Stimulated activated CD4-positive, alpha-beta T cell treated with anti-CD3 and anti-CD28 coated beads, Interleukin-1b, Interleukin-23, amount 100 ng/mL, for 1 hour (primary cell): ENCODE measurements at places on chromosomes 1 and 21.

DNA sequence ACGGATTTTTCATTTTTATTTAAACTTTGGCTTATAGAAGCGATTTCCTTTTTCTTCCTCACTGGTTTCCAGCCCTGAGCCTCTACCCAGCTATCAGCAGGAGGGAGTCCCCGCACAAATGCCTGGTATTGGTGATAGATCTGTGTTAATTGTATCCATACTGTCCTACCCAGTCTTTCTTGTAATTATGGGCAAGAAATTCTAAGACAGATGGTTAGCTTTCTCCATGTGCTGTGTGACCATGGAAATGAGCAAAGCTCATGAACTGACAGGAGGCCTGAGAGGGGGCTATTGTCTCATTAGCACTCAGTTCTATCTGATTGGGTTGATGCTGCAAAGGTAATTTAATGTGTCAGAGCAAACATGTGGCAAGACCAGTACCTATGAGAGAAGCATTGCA, 108.1 kb upstream of the IVNS1ABP start:
- DNase-seq, result no peak

GRCh38 chr1:114320586-114320985, 166.9 kb upstream of the SYT6 start:
- DNase-seq, result no peak

- DNase-seq, result no peak
These were observed 2.0 kb downstream of the EFHD2 start for GRCh38 chr1:15411593-15412137.

- no peak for DNase-seq
These were observed 13.5 kb upstream of the TEKT2 start for GRCh38 chr1:36070349-36070748.

DNA sequence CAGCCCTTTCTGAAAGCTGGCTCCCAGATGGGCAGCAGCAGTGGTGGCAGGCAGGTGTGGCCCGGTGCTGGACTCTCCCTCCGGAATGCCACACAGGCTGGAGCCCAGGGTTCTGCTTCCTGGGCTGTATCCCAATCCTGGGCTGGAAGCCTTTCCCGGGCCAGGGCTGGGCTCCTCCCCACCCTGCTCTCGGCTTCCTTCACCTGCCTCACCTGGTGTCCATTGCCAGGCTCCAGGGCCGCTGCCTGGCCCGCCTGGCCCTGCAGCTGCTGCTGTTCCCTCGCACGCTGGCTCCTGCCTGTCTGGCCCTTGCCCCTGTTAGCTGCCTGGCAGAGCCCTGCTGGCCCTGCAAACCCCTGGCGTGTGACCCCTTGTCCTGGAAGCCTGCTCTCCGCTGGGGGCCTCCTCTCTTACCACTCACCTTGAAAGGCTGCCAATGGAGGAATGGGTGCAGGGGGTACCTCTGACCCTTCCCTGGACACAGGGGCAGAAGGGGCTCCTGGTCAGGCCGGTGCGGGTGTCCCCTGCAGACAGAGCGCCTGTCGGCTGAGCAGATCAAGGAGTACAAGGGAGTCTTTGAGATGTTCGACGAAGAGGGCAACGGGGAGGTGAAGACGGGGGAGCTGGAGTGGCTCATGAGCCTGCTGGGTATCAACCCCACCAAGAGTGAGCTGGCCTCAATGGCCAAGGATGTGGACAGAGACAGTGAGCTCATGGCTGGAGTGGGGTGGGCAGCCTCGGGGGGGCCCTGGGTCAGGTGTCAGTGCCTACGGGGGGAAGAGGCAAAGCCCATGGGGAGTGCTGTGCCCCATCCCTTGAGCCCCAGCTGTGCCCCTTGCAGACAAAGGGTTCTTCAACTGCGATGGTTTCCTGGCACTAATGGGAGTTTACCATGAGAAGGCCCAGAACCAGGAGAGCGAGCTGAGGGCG, 1.1 kb downstream of the CALML6 start:
- DNase-seq, result no peak

DNA sequence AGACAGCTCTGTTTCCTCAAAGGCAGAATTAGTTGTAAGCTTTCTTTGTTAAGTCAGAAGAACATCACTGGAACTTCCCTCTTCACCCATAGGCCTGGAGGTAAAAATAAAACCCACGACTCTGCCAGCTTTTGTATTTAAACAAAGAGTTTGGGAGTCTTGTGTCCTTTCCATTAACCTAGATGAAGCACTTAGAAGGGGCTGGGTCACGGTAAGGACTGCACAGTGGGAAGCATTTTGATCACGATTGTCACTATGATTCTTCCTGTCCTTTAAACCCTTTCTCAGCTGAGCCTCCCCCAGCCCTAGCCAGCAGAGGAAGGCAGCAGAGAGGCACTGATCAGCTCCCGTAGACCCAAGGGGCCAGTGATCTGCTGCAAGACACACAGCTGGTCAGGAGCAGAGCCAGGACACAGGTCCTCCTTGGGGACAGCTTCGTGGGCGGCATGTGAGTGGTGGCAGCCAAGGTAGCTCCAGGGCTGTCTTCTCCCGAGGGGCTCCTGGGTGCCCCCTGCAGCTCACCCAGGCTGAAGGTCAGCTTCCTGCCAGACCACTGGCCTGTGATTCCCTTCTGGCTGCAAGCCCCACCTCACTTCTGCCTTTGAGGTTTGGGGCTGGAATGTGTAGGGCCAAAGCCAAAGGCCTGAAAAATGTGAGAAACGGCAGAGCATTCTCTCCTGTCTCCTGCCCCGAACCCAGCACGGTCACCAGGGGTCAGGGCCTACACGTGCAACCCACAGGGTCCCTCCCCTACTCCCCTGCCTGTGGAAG, 4.0 kb upstream of the LAPTM5 start:
- no peak for DNase-seq

DNA sequence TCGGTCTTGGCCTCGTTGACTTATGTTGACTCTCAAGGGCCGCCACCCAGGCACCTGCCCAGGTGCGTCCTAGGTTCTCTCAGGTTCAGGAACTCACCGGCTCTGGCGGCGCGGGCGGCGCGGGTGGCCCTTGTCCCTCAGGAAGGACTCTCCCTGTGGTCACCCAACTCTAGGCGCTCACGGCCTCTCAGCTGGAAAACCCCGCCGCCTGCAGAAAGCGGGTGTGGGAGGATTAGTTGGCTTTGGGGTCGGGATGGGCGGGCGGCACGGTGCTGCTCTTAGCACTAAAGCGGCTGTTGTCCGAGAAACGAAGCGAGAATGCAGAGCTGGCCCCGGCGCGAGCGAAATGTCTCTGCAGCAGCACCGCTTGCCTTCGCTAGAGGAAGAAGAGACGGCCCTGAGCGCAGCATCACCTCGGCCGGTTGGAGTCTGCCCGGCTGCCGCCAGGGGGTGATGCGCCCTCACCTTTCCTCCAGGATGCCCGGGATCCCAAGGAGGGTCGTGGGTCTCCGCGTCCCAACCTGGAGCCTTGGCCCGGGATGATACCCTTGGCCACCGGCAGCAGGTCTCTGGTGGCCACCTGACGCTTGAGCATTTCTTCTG, 8.1 kb upstream of the TADA1 start:
- DNase-seq, result no peak

DNA sequence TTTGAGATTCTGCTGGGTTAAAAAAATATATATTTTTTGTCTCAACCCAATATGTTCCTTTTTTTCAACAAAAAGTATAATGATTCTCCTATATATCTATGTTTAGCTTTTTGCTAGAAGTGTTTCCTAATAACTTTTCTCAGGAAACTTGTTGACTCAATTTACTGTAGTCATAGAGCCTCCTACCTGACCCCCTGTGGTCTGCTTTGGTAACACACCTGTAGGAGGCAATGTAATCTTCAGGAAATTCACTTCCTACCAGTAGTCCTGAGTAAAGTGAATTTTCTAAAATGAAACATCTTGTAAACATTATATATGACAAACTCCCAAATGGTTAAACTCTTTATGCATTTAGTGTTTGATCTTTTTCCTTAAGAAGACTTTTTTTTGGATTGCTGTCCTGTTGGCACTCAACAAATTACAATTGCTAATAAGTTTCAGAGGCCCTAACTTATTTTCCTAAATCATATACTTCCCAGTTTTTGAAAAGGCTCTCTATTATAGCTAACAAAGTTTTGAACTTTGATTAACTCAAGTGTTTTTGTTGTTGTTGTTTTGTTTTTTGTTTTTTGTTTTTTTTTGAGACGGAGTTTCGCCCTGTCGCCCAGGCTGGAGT, 118.3 kb downstream of the OLFML2B start:
- no peak for DNase-seq

DNA sequence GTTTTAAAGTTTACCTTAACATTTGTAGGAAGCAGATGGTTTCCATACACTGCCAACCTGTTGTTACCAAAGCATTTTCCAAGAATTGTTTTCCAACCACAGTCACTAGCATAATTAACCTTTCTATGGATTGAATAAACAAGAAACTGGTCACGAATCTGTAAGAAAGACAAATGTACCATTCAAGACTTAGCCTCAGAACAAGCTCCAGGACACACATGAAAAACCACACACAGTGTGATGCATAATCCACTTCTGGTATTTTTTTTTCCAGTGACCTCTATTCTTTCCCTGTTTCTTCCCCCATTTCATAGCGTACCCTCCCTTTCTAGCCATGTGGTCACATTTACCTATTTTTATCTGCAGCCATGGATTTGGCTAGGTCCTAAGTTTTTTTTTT, 29.6 kb upstream of the C1orf87 start:
- DNase-seq, result no peak

GRCh38 chr21:31317688-31318087, 26.4 kb downstream of the TIAM1 start:
- no peak for DNase-seq

DNA sequence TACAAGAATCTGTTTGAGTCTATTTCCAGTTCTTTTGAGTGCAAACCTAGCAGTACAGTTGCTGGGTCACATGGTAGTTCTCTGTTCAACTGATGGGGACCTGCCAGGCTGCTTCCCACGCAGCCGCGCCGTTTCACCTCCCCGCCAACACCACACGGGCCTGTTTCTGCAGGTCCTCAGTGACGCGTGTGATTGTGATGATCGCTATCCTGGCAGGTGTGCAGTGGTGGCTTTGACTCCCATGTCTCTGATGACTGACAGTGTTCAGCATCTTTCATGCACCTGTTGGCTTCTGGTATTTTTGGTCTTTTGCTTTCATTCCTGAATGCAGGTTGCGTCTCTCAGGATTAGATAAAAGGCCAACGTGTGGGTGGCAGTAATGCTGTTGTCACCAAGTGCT, 41.6 kb downstream of the FAAP20 start:
- no peak for DNase-seq

GRCh38 chr1:113931451-113931851, 2.3 kb downstream of the HIPK1 start:
- no peak for DNase-seq

- no peak for DNase-seq
These were observed 6.1 kb downstream of the ADAMTS4 start for GRCh38 chr1:161192476-161193465.

- no peak for DNase-seq
These were observed 345.8 kb downstream of the KIF26B start for GRCh38 chr1:245500546-245500945.

GRCh38 chr1:59682396-59683080, 132.2 kb upstream of the HOOK1 start:
- no peak for DNase-seq

DNA sequence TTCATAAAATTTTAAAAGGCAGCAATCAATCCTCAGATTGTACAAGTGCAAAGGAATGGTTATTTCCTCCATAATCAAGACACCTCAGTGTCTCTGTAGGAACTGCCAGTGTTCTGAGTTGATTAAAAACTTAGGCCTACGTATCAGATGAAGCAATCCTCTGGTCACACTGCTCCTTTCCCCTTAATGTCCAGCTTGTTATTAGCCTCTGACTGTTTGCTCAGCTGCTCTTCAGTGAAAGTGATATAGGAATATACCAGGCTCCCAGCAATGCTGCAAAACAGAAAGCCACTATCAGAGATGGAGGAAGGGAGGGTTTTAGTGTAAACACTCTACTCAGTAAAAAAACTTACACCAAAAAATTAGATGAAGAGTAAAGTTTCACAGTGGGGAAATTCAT, 49.8 kb downstream of the SLC35D1 start:
- no peak for DNase-seq

DNA sequence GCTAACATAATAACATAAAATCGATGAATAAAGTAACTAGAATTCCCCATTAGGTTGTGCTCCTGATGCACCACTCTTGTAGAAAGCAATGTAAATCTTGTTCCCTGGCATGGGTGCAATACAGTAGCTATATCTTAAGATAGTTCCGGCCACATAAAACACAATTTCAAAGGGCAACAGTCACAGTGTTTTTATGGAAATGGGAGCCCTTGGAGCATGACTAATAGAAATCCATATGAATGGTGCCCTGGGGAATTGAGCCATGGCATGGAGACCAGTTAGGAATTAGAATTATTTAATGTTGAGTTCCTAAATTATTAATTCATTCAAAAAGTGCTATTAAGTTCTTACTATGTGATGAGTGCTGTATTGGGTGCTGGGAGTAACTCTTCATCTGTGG, 118.7 kb downstream of the KCNK2 start:
- DNase-seq, result no peak

GRCh38 chr1:159939678-159940002, 5.8 kb downstream of the IGSF9 start:
- no peak for DNase-seq

DNA sequence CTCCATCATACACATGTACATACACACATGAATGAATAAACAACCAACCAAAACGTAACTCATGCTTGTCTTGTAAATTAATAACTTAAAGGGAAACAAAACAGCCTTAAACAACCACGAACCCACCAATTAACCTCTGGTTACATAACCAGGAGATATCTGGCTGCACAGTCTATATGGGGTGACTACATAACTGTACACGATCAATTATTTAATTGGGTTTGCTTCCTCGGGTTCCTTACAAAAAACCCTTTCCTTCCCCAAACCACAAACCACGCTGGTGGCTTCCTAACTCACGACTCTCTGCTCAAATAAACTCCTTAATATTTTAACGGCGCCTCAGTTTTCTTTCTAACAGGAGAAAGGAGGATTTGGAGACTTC, 744 bp downstream of the ZNF670 start:
- DNase-seq, result no peak

- DNase-seq, result no peak
These were observed 270.2 kb downstream of the DISC1 start for GRCh38 chr1:231896806-231897205.
